ENCODE measurements at places on chromosomes 13 and 19.

GRCh38 chr13:75264611-75265010 lies 217.4 kb downstream of the TBC1D4 start:
- no peak for DNase-seq

DNA sequence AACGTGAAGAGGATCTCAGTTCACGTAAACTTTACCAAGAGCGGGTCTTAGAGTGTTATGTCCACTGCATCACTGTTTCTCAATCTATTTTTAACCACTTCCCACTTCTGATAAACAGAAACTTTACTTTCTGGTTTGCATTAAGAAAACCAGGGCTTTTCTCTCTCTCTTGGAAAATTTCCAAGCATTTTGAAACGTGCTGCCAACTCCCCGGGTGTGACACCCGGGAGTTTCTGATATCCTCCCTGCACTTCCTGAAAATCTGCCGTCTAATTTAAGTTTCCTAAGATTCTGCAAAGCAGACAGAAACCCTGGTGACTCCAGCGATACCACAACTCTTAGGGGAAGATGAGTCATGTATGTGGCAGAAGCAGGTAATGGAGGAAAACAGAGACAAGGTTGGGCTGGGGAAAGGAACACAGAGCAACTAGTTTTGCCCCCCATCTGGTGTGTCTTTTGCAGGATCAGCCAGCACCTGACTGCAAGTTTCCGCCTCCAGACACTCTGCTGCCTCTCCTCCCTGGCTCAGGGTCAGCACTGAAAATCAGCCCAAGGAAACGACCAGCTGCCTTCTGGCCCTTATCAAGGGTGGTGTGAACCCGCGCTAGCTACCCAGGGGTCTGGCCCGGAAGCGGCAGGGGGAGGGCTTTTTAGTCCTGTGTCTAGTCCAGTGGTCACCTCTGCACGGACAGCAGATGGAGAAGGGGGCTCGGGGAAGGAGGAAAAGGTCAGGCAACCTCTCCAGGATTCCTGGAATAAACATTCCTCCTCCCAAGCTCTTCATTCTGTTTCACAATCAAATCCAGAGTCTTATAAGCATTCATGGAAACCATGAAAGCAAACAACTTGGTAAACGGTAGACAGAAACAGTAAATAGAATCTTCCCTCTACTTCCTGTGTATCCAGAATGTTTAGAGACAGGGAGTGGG lies 11.3 kb upstream of the FFAR2 start:
- DNase-seq, result peak; percentile 89

DNA sequence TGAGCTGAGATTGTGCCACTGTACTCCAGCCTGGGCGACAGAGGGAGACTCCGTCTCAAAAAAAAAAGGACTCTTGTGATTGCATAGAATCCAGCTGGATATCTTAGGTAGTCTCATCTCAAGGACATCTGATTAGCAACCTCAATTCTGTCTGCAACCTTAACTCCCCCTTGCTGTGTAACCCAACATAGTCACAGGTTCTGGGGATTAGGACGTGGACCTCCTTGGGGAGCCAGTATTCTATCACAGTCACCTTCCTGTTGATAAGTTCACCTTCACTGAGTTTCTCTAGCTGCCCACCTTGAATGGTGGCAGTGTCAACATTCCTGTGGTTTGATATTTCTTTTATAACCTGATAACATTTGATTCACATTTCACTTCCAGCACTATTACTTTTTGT lies 27.2 kb downstream of the GPR18 start:
- DNase-seq, result no peak

DNA sequence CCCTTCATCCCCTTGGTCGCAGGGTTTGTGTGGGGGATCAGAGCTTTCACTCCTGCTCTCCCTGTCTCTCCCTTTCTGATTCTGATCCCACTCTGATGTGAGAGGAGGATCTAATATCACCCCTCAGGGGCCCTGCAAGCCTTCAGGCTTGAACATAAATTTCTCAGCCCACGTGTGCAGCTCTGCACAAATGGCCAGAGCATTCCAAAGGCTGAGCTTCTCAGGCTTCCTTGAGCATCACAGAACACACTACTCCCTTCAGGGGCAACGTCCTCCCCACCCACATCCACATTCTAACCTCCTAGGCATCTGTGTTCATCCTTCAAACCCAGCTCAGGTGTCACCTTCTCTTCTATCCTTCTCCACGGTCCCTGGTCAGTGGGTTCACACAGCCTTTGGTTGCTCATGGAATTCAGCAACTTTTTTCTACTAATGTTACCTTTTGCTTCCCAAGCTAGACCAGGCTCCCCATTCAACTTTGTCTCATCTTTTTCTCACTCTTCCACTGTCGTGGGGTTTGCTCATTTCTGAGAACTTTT lies 24.4 kb upstream of the DOCK9 start:
- no peak for DNase-seq

DNA sequence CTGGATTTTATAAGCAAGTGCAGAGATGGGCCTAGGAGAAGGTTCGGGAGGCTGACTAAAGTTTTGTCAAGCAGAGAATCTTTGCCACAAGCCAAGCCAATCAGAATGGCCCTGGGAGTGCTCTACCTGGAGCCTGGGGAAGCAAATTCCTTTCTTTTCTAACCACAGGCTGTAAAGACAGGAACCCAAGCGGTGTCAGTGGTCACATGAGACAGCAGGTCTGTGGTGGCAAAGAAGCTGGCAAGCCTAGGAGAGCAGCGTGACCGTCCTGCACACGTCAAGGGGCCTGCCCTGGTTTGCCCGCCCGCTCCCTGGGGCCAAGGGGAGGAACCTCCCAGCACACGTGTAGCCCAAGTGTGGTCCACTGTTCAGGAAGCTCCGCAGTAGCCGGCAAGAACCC lies 90.8 kb downstream of the IPO5 start:
- no peak for DNase-seq

DNA sequence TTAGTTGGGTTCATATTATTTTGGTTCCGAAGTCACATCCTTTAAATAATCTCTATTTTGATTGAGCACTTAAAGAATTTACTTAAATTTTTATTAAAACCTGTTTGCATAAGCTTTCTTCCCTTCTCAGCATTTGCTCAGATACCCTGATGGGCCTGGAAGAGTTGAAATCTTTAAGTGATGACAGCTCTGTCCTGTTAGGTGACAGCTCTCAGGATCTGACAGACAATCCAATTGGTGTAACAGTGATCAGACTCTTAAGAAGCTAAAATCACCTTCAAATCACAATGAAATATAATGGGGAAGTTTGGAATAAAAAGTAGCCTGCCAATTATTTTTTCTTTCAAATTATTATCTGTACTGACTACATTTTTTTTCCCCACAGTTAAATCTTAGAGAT lies 284.4 kb downstream of the LMO7 start:
- DNase-seq, result no peak

- no peak for DNase-seq
These were observed 119.7 kb upstream of the SOX1 start for GRCh38 chr13:111947026-111947810.

DNA sequence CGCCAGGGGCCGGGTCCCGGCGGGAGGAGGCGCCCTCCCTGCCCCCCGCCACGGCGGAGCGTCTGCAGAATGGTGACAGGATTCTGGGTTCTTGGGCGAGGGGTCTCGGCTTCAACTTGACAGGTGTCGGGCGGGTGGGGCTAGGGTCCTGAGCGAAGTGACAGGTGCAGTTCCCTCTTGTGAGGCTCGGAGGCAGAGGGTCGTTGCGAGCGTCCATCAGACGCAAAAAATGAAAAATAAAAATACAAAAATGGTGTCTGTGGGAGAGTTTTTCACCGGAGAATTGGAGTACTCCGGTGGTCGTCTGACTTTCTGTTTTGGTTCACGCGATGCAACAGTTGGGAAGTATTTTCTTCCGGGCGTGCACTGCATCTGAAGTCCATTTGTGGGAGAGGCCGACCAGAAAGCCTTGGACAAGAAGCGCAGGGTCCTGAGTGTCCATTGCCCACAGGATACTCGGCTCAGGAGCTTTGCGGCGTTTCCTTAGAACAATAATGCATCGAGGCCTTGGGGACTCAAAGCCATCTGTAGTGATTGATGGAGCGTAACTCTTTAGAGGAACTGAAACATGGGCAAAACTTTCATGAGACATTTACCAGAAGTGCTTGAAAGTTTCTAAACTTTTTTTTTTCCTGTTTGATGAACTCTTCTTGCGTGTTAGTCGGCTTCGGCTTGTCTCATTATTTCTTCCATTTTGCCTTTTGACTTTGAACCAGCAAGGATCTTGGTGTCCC lies 759 bp downstream of the RB1 start:
- peak; percentile 56 for DNase-seq
